Stimulated activated CD8-positive, alpha-beta memory T cell treated with anti-CD3 and anti-CD28 coated beads, Interleukin-2, amount 100 ng/mL, for 48 hours (primary cell): ENCODE measurements at places on chromosomes 12 and 14.

- no peak for DNase-seq
These were observed 18.1 kb downstream of the EGLN3 start for GRCh38 chr14:33932576-33933345.

- no peak for DNase-seq
These were observed 29.0 kb upstream of the C12orf50 start for GRCh38 chr12:88057994-88058718.

DNA sequence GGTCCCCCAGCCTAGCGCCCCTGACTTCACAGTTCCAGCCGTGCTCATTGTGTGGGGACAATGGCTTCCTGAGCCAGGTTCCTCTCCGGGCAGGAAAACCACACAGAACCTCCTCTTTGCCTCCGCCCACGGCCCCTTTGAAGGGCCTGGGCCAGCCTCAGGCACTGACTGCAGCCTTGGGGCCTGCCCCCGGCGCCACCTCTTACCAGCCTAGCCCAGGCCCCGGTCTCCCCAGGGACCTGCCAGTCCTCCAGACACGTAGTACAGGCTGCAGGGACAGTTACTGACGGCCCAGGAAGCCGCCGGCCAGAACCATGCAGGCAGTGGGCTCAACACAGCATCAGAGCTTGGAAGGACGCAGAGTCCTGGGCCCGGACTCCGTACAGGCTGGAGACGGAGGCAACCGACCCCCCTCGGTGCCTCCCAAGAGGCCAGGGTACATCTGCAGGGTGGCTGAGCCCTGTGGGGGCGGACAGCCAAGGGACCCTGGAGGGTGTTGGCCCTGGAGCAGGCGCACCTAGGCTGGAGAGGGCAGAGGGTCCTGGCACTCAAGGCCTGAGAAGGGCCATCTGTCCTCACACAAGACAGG lies 20.9 kb upstream of the NUDT14 start:
- peak; percentile 42 for DNase-seq

- DNase-seq, result no peak
These were observed 57.9 kb upstream of the KCNA5 start for GRCh38 chr12:4985820-4986219.

DNA sequence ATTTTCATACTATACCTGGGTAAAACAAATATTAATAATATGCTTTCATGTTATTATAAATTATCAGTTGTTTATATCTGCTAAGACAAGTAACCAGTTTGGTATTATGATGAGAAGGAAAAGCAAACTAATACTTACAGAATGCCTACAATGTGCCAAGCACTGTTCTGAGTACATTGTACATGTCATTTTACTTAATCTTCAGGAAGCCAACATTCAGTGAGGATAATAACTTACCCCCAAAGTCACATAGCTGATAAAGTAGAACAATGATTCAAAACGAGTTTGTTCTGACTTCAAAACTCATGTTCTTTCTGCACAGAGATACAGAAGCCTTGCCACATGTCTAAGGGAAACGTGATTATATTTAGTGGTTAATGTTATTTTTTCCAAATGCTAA lies 89.0 kb upstream of the DIO2 start:
- no peak for DNase-seq
